ENCODE measurements at places on chromosomes 2 and 18.

DNA sequence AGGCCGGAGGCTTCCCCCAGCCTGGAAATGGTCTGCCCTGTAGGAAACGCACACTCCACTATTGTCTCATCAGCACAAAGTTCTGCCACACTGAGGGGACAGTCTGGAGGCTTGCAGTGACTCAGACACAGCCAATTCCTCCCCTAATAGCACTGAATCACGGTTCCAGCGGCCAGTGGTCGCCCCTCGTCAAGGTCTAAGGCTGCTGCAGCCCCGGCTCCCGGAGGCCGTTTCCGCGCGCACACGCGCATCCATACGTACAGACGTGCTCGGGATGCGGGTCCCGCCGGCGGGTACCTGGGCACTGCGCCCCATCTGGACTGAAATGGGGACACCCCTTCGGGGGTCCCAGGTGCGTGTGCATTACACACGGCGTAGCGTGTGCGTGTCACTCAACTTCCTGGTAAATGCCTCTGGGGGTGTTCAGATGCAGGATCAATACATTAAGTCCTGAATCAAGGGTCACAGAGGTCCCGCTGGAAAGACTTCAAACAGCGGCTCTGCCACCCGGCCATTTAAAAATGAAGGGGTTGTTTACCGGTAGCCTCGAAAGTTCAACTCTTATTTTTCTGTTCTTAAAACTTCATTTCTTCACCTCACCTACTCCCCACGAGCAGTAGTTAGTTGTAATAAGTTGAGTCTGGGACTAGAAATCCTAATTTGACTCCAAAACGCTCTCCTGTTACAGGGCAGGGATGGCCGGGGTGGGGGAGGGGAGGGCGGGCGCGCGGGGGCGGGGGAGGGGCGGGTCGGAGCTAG is 572 bp upstream of the ZNF516 start:
- no peak for DNase-seq

- no peak for DNase-seq
These were observed 47.0 kb upstream of the TGIF1 start for GRCh38 chr18:3402982-3403451.

GRCh38 chr2:145015561-145015960 is 495.6 kb upstream of the ZEB2 start:
- no peak for DNase-seq

DNA sequence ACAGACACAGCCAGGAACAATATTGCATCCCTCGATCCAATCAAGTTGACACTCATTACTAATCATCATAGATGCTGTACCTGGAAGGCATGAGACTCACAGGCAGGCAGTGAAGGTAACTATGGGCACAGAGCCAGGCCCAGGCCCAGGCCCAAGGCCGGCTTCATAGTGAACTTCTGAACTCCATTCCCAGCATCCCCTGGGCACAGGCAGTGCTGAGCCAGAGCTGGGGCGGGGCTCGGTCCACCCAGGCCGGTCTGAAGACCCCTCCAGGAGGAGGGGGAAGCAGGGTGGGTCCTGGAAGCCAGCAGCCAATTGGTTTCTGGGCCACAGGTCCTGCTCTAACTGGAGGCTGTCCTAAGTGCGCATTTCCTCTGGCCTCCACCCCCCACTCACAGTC is 37.6 kb downstream of the MLPH start:
- no peak for DNase-seq

GRCh38 chr2:120469426-120469825 is 123.5 kb downstream of the INHBB start:
- DNase-seq: no peak

GRCh38 chr18:10432781-10433180 is 21.7 kb upstream of the APCDD1 start:
- DNase-seq: no peak

GRCh38 chr18:388200-388599 is 112.3 kb downstream of the COLEC12 start:
- DNase-seq: no peak

GRCh38 chr2:132991471-132992045 is 321.6 kb upstream of the LYPD1 start:
- DNase-seq: no peak

GRCh38 chr18:65498605-65499004 is 252.2 kb upstream of the CDH7 start:
- DNase-seq: no peak

GRCh38 chr2:205270689-205271088 is 411.6 kb upstream of the NRP2 start:
- no peak for DNase-seq

DNA sequence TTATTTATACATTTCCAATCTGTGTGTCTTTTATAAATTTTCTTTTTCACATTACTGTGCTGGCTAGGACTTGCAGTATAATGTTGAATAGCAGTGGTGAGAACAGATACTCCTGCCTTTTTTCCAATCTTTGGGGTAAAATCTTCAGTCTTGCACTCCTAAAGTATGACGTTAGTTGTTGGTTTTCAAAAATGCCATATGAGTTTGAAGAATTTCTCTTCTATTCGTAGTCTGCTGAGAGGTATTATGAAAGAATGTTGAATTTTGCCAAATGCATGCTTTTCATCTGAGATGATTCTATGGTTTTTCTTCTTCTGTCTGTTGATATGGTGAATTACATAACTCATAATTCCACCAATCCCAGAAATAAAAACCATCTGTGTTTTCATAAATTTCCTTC is 335.3 kb upstream of the CHST9 start:
- DNase-seq: no peak

- DNase-seq: no peak
These were observed 81.9 kb downstream of the MOGAT1 start for GRCh38 chr2:222753251-222753824.

DNA sequence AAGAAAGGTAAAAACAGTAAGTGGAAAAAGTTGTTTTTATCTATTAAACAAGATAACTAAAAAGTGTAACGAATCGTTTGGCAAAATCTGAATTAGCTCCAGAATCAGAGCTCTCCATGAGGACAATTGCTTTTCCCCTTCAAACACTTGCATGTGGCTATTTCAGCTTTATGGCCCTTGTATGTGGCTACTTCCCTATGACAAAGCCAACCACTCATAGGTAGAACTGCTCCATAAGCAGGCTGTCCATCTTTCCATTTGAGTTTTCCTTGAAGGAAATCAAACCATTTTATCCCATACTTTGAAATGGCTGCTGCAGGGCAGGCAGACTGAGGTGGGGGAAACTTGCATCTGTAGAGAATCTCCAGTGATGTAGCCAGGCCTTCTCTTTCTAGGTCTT is 445.5 kb upstream of the ID2 start:
- DNase-seq: no peak

- DNase-seq: no peak
These were observed 23.6 kb downstream of the INPP5D start for GRCh38 chr2:233083782-233084181.

Data from activated CD4-positive, CD25-positive, alpha-beta regulatory T cell treated with anti-CD3 and anti-CD28 coated beads, Interleukin-2, amount 50 U/mL, for 16 hours (primary cell).